ENCODE measurements at places on chromosomes 5 and 9. TPM values are rescaled to one million over a fixed set of nuclear protein-coding genes. Genes with fewer than 3 reads are reported as not detected.

Gene PTGR1
- total RNA-seq: 2.4 TPM

Gene HTR4
- not detected for total RNA-seq

Gene TCF7
- total RNA-seq: 11.1 TPM

Gene ZNF879
- total RNA-seq: 1.4 TPM

GRCh38 chr5:174056064-174056847, 10.8 kb downstream of the NSG2 start:
- DNase-seq: peak; percentile 80

- no peak for DNase-seq
These were observed 10.1 kb downstream of the PLIN2 start for GRCh38 chr9:19117039-19117716.

DNA sequence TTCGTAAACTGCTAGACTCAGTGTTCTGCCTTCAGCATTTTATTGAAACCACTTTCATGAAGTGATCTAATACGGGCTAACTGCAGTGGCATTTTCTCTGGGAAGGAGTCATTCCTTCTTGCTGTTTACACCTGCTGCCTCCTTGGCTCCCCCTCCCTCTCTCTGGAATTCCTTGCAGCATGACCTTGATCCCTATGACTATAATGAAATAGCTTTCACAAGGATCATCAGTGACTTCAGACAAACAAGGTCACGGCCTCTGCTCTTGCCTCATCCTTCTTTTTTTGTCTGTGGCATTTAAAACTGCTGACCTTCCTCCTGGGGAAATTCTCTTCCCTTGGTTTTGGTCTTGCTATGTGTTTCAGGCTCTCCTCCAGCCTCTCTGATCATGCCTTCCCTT, 90.2 kb downstream of the ZNF462 start:
- DNase-seq: no peak

GRCh38 chr5:35138232-35138631, 90.5 kb upstream of the AGXT2 start:
- no peak for DNase-seq

- DNase-seq: no peak
These were observed 205.4 kb downstream of the SNX18 start for GRCh38 chr5:54722846-54723433.

DNA sequence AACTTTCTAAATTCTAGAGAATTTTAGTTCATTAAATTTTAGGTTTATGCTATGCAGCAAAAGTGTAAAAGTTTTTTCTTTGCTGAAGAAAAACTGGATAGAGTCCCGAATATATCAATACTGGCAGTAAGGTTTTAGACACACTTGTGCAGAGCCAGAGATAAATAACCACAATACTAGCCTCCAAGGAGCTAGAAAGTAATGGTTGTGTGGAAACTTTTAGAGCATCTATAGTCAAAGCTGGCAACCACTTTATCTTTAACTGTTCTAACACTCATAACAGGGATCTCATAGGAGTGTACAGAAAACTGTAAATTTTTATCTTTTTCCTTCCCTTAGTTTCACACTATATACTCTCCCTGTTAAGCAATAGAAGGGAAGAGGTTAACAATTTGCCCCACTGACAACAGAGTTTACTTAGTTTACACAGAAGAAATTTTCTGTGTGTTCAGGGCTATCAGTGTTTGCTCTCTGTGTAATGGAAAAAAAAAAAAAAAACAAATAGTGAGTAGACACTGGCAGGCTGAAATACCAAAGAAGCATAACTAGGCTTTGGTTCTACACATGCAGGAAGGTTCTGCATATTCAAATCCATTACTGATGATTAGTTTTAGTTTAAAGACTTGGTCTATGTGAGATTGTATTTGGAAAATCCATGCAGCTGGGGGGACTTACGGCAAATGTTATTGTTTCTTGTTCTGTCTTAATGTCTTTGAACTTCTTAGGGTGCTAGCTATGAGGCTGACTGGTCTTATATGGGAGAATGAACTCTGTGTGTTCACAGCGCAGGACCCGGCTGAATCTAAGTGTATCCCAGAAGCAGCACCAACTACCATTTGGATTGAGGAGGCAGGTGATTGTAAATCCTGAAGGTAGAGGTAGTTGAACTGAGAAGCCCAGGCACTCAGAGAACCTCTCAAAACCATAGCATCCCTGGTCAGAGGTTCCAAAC, 187.6 kb downstream of the PCSK1 start:
- DNase-seq: no peak
